ENCODE measurements at places on chromosomes 5 and 9.

GRCh38 chr5:64749385-64749784 is 19.1 kb downstream of the SREK1IP1 start:
- no peak for DNase-seq

GRCh38 chr5:175897285-175897684 is 25.9 kb downstream of the CPLX2 start:
- no peak for DNase-seq

GRCh38 chr5:151685749-151686673 is 704 bp downstream of the SPARC start:
- DNase-seq: no peak

GRCh38 chr9:103816146-103816545 is 278.0 kb upstream of the SMC2 start:
- no peak for DNase-seq

GRCh38 chr5:59322894-59323293 is 570.6 kb downstream of the PDE4D start:
- no peak for DNase-seq

DNA sequence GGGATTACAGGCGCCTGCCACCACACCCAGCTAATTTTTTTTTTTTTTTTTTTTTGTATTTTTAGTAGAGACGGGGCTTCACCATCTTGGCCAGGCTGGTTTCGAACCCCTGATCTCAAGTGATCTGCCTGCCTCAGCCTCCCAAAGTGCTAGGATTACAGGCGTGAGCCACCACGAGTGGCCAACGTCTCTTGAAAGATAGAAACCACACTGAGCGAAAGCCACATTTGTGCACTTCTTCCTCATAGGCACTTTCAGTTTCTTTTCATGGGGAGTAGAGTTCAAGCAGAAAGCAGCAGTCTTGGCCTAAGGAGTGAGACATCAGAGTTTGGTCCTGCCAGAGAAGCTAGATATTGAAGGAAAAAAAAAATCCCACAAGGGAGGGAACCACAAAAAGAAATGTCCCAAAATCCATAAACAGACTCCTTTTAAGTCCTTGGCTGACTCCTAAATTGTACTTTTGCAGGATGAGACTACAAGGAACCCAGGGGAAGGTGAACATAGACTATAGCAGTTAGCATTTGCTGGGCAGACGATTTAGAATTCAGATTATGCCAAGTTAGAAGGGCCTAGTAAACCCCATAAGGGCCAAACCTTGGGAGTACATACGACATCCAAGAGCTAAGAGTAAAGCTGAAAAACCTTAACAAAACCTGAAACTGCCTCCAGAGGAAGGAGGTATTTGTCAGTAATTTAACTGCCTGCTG is 43.9 kb upstream of the GLIPR2 start:
- DNase-seq: peak; percentile 52

GRCh38 chr5:149546974-149547373 is 4.3 kb downstream of the CSNK1A1 start:
- DNase-seq: no peak

DNA sequence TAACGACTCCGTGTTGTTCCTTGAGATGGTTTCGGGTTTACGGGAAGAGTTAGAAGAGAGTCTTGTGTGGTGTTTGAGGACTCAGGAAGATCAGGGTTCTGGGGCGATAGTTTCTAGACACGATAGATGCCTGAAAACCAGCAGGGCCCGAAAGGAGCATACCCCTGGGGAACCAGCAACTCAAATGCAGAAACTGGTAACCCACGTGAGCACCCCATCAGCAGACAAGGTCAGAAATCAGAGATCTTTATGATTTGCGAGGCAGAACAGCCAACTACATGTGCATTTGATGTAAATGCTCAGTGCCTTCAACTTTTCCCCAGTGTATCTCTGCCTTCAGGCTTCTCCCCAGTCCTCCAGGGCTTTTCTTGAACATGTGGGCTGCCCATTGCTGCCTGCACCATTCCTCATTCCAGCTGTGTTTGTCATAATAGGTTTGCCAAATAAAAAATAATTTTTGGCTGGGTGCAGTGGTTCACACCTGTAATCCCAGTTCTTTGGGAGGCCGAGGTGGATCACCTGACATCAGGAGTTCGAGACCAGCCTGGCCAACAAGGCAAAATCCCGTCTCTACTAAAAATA is 75.1 kb downstream of the BASP1 start:
- DNase-seq: no peak

DNA sequence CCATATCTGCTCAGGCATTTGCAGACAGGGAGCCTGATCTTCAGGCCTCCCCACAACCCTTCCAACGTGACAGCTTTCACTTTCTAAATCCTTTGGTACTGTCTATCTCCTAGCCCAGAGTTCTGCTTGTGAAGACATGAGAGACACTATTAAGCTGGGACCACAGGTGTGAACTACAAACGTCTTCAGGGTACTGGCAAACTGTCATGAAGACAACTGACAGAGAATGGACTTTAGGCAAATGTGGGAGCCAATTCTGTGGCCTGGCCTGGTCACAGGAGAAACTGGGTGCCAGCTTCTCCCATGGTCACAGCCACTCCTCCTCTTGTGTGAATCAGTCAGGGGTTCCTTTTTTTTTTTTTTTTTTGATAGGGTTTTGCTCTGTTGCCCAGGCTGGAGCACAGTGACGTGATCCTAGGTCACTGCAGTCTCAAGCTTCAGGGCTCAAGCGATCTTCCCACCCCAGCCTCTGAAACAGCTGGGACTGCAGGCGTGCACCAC is 10.4 kb downstream of the TRIM14 start:
- no peak for DNase-seq

GRCh38 chr5:36743891-36744772 is 132.4 kb upstream of the NIPBL start:
- DNase-seq: no peak

- no peak for DNase-seq
These were observed 88.7 kb upstream of the PHF24 start for GRCh38 chr9:34869390-34869789.

- DNase-seq: no peak
These were observed 431.6 kb downstream of the ICE1 start for GRCh38 chr5:5854087-5854486.

- DNase-seq: no peak
These were observed 127.0 kb upstream of the NTRK2 start for GRCh38 chr9:84542554-84542953.
